ENCODE measurements at places on chromosomes 5 and 9.

DNA sequence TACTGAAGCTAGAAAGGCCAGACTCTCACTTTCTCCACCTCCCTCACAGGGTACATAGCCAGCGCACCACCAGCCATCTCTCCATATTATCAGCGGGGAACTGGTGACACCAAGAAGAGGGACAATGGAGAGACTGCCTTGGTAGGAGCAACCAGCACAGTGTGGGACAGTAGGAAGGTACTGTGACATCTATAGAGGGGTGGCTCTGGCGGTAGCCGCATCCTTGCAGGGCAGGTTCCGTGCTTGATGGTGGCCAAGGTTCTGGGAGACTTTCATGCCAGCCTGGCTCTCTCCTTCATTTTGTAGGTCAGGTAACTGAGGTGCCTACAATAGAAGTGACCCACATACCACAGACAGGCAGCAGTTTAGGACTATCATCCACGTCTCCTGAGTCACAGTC is 65.5 kb upstream of the SMIM23 start:
- no peak for DNase-seq

GRCh38 chr9:5767968-5768932 is 64.7 kb downstream of the ERMP1 start:
- DNase-seq: no peak

DNA sequence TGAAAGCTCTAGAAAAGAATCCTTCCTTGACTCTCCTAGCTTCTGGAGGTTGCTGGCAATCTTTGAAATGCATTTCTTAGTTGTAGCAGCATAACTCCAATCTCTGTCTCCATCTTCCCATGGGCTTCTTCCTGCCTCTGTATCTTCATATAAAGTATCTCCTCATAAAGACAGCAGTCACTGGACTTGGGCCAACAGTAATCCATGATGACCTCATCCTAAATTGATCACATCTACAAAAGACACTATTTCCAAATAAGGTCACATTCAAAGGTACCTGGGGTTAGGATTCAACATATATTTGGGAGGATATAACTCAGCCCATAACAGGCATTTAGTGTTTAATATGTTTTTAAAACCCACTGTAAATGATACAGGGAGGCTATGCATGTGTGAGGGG is 123.3 kb downstream of the MLLT3 start:
- DNase-seq: no peak

DNA sequence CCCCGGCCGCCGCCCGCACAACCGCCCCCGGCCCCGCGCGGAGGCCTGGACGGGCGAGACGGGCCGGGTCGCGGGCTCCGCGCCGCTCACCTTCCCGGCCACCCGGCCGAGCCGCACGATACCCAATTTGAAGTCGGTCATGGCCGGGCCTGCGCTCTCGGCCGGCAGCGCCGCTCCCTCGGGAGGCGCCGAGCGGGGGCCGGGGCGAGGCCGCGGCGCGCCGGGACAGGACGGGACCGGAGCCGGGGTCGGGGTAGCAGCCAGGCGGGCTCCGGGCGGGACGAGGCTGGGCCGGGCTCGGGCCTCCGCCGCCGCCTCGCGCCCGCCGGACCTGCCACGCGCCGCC is 216 bp downstream of the ZMYND19 start:
- DNase-seq: no peak

GRCh38 chr5:124941051-124942049 is 194.9 kb upstream of the ZNF608 start:
- no peak for DNase-seq

Measured in naive B cell (primary cell).